ENCODE measurements at places on chromosomes 2 and 18.

- DNase-seq = no peak
These were observed 76.0 kb downstream of the RFTN2 start for GRCh38 chr2:197599285-197599965.

- no peak for DNase-seq
These were observed 7.4 kb downstream of the TRAF3IP1 start for GRCh38 chr2:238327751-238328150.

- DNase-seq = no peak
These were observed 128.3 kb downstream of the AFF3 start for GRCh38 chr2:100013892-100014677.

GRCh38 chr2:46315103-46315890 is 18.1 kb downstream of the EPAS1 start:
- peak; percentile 30 for DNase-seq

GRCh38 chr2:145034511-145034910 is 514.6 kb upstream of the ZEB2 start:
- no peak for DNase-seq

GRCh38 chr2:152493417-152493816 is 158.4 kb downstream of the FMNL2 start:
- DNase-seq = no peak

GRCh38 chr18:331221-331821 is 63.5 kb upstream of the THOC1 start:
- DNase-seq = no peak

DNA sequence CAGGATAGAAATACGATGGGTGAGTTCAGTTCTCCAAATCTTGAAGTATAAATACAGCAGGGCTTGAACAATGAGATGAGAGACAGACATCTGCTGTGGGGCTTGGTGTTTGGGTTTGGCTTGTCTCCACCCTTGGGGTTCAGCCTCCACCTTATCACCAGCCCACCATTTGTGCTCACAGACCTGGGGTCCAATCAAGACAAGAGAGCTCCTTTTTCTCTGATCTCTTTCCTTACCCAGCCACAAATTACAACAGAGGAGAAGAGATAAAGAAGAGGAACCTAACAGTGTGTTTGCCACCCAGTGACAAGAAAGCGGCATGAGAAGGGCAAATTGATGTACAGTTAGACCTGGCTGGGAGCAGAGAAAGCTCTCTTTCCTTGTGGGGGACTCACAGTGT is 204.5 kb upstream of the CXCR4 start:
- DNase-seq = no peak

- DNase-seq = no peak
These were observed 225.7 kb downstream of the XIRP2 start for GRCh38 chr2:167114018-167114417.

- DNase-seq = no peak
These were observed 140.2 kb downstream of the PLCL1 start for GRCh38 chr2:197944416-197945096.

DNA sequence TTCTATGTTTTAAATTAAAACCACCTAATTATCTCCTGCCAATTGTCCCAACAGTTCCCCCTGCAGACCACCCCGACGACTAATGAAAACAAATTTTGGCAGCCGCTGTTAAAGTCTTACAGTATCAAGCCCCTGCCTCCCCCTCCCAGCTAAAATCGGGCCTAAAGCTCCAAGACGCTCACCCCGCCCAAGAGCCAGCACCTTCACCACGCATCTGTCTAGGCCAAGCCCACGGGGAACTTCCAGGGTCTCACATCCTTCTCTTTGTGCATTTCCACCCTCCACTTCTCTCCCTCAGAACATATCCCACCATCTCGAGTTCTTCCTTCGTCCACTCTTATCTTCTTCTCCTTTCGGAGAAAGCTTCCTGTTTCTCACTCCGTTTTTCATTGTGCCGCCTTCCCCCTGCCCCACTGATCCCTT is 445 bp downstream of the PRPF40A start:
- DNase-seq = no peak

DNA sequence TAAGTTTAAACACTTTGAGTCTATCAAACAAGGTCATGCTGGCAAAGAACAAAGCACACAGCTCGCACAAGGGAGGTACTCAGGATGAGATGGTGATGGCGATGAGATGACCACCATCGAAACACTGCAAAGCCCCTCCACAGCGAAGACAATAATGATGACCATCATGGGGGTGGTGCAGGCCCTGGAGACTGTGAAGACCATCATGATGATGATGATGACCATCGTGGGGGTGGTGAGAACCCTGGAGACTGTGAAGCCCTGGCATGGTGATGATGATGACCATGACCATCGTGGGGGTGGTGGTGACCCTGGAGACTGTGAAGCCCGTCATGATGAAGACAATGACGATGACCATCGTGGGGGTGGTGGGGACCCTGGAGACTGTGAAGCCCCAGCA is 81.6 kb upstream of the SALL3 start:
- no peak for DNase-seq

- DNase-seq = no peak
These were observed 48.6 kb downstream of the KIAA2012 start for GRCh38 chr2:202121532-202122162.

GRCh38 chr2:104856086-104856972 is 2.4 kb downstream of the POU3F3 start:
- DNase-seq = no peak

Data from T-helper 2 cell treated with Interferon-gamma antibody and Interleukin-4, amounts not matched to agents 5 μg/mL and 100 μg/mL, for 36 hours (primary cell).